ENCODE measurements at places on chromosomes 2 and 18.

DNA sequence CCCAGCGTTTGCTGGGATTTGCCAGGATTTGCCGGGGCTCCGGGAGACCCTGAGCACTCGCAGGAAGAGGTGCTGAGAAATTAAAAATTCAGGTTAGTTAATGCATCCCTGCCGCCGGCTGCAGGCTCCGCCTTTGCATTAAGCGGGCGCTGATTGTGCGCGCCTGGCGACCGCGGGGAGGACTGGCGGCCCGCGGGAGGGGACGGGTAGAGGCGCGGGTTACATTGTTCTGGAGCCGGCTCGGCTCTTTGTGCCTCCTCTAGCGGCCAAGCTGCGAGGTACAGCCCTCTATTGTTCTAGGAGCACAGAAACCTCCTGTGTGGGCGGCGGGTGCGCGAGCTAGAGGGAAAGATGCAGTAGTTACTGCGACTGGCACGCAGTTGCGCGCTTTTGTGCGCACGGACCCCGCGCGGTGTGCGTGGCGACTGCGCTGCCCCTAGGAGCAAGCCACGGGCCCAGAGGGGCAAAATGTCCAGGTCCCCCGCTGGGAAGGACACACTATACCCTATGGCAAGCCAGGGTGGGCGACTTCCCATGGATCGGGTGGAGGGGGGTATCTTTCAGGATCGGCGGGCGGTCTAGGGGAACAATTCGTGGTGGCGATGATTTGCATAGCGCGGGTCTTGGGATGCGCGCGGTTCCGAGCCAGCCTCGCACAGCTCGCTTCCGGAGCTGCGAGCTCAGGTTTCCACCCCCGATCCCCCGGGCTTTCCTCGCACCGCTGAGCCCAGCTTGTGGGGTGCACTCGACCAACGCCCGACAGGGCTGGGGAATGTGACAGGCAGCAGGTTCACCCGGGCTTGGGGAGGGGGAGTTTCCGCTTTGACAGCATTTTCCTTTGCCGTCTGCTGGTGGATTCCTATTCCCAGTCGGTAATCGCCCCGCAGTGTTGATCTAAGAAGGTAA lies 2.8 kb downstream of the ONECUT2 start:
- peak; percentile 70 for DNase-seq

DNA sequence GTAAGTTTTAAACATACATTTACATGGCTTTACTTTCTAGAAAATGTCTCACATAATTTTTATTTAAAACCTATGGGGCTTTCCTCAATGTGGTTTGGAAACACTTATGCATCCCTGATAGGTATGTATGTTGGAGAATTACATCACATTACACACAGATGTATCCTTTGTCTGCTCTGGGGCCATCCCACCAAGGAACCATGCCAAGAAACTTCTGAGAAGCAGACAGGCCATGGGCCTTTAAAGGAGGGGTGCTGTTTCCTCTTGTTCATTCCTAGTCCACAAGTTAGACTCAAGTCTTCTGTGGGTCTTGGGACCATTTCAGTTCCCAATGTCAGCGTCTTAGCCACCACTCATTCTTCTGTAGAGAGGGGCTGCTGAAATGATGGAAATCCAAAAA lies 162.0 kb upstream of the SETBP1 start:
- no peak for DNase-seq

DNA sequence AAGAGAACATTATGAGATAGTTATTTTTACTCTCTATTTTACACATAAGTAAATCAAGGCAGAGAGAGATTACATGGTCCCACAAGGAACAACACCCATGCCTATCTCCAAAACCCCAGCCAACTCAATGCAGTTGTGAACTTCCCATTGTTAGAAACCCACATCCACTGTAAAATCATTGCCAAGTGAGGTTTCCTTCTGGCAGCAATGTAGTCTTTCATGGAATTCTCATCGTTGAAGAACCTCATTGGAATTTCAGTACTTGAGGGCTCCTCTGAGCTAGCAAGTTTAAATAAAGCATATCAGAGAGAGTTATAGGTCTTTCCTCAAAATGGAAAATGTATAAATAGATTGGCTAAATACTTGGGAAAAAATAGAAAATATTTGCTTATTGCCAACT lies 105.2 kb downstream of the RAD51AP2 start:
- DNase-seq: no peak

- DNase-seq: no peak
Measured at GRCh38 chr2:219369447-219369861, 18.3 kb downstream of the DNPEP start.

DNA sequence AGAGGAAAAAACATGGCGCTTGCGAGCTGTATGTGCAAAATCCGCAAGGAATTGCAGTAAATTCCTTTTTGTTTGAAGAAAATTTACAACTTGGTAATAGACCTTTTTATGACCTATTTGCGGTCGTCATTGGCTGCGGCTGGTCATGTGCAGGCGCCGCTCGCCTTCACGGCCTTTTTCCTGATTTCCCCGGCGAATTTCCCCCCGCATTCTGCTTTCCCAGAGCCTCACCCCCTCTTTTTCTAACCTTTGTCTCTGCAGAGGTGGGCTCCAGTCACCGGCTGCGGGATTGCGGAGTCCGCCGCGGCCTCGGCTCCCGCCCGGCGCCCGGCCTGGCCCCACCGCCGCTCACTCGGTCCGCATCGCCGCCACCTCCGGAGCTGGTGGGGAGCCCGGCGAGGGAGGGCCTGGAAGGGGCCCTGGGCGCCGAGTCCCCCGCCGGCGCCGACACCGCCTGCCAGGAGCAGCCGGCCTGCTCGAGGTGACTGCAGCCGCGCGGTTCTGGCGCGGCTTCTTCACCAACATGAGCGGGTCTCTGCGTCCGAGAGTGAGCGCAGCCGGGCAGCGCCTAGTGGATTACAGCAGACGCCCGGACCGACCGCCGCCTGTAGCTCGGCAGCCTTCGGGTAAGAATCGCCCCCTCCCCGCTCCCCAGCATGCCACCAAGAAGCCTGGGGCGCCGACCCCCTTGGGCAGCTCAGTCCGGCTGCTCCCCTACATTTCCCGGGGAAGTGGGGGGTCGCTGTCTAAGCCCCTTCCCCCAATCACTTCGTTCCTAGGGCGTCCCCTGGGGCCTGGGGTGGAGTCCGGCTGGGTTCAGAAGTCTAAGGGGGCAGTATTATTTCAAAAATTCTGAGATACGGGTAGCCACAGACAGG lies 7.1 kb downstream of the HOXD8 start:
- no peak for DNase-seq

DNA sequence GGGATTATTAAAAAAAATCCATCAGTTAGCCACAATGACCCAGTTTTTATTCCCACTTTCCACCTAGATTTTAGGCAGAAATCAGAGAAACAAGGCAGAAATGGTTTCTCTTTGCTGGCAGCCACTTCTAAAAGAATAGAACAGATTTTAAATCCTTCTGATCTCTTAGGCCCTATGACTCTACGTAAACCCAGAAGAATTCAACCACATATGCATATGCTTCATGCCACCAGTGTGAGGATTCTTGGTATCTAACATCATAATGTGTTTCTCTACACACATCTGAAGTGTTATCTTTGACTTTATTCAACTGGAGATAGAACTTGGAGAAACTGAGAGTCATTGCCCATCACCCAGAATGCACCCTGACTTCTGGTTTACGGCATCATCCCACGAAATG lies 128.7 kb upstream of the TANK start:
- DNase-seq: no peak

- DNase-seq: no peak
Measured at GRCh38 chr2:144496092-144496976, 23.6 kb downstream of the ZEB2 start.

GRCh38 chr2:6545336-6545735 lies 320.4 kb downstream of the CMPK2 start:
- no peak for DNase-seq

Measured in AG08396 (cell line).